Germinal center (tissue), 1 donor: ENCODE measurements at places on chromosomes 12 and 14.

GRCh38 chr12:29737644-29738043, 46.1 kb downstream of the TMTC1 start:
- no peak for DNase-seq

GRCh38 chr12:89873745-89874144, 165.1 kb upstream of the ATP2B1 start:
- no peak for DNase-seq

- DNase-seq, result no peak
Observed at GRCh38 chr12:91222746-91223145, 40.1 kb upstream of the DCN start.

GRCh38 chr12:92529944-92530343, 172.8 kb upstream of the PLEKHG7 start:
- DNase-seq, result no peak

DNA sequence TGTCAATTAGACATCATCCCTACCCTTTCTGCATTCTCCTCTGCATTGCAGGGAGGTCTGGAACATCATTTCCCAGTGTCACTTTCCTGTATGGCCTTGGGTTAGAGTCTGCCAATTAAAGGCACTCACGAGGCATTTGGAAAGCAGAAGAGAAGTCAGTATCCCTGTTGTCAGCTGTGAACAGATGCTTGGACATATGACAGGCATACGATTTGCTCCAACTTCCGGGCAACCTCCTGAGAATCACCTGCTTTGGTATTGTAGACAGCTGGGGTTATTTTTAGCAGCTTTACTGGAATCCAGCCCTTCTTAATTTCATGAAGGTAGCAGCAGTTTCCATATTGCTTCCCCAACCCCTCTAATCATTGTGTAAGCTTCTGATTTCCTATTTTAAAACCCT, 88.7 kb upstream of the DHRS4 start:
- DNase-seq, result no peak

GRCh38 chr12:18629916-18630315, 107.9 kb downstream of the PLCZ1 start:
- no peak for DNase-seq

DNA sequence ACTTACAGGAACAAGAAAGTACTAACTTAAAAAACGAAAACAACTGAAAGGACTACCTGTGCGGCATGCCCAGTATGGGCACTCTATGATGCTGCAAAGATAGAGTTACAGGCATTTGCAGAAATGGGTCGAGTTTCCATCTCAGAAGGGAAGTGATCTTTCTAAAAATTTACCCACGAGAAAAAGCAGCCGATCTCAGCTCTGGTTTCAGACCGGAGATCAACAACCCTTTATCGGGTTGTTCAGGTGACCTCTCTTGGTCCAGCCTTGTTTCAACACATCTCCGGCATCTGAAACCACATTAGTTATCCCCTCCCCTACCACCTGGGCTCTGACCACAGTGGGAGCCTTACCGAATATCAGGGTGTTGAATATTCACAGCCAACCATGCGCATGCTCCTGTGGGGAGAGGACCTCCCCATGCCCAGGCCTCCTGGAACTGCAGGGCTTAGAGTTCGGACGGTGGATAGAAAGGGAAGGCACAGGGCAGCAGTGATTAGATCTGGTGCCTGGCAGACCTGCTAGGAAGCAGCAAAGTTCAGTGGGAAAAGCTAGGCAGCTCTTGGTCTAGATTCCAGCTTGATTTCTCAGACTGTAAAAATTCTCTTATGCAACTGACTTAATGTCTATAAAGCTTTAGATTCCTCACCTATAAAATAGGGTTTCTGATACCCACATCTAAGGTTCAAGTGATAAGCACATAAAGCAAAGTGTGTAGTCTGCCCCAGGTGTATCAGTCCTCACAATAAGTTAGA, 906.0 kb downstream of the VRK1 start:
- DNase-seq, result no peak

- DNase-seq, result no peak
Observed at GRCh38 chr12:64120568-64120967, 101.5 kb downstream of the KICS2 start.

- no peak for DNase-seq
Observed at GRCh38 chr14:73168691-73169090, 32.4 kb downstream of the PSEN1 start.

GRCh38 chr14:80575763-80576162, 364.5 kb upstream of the DIO2 start:
- no peak for DNase-seq

DNA sequence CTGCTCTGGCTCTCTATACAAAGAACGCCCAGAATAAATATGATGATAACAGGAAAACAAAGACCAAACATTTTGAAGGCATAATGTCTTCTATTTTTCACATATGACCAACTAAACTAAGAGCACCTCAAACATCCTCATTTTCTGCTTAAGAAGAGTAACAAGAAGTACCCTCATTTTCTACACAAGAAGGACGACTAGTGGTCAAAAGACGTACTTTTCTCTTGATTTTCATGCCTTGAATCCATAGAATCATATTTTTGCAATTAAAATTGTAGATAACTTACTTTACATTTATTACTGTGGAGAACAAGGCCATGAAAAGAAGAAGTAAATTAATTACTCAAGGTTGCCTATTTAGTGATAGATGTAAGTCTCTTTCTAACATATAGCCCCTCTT, 358.6 kb downstream of the DUSP6 start:
- no peak for DNase-seq

GRCh38 chr12:52865090-52865944, 16.5 kb upstream of the KRT78 start:
- DNase-seq, result peak; percentile 36

DNA sequence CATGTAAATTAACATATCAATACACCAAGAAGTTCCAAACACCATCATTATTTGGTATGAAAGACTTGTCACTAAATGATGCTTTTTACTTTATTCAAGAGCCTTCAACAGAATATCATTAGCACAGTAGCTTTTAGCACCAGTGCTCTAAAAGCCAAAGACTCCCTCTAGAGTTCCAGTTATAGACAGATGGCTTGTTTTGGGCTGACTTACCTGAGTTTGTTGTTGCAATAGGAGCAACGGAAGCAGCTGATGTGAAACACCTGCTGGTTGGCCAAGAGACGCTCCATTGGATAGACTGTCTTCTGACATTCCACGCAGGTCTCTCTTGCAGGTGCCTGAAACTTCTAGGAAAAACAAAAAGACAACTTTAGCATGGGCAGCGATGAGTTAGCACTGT, 14.5 kb upstream of the CERS5 start:
- no peak for DNase-seq

GRCh38 chr14:74911704-74912103, 11.4 kb downstream of the RPS6KL1 start:
- DNase-seq, result no peak

GRCh38 chr14:103624860-103625259, 4.2 kb upstream of the KLC1 start:
- DNase-seq, result no peak

DNA sequence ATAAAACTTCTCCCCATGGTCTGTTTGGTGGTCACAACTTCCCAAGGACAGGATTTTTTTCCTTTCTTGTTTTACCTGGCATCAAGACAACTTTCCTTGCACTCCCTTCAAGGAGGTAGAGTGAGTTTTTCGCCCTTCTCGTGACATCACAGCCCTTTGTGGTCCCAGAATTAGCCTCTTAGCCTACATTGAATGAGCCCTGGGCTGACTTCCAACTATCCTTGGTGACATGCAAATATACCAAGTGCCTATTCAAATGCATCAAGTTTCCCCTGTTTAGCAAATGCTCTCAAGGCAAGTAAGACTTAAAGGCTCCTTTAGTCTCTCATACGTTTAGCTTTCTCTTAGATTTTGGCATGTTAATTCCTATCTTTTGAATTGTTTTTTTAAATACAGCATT, 36.6 kb downstream of the TC2N start:
- no peak for DNase-seq

DNA sequence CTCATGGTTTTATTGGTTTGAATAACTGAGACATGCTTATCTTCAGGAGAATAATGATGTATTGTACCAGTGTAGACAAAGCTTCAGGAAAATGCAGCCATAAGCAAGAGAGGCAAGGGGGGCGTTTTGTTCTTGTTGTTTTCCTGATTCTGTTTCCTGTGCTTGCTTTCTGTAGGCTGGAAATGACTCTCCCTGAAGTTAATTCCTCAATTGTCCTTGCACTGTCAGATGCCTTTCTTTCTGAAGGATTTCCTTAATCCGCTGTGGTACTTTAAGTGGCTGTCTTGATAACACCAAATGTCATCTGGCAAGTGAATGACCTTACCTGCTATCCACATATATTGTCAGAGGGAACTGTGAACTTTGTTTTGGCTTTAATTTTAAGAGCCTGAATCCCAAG, 220.0 kb downstream of the NEDD1 start:
- DNase-seq, result no peak

DNA sequence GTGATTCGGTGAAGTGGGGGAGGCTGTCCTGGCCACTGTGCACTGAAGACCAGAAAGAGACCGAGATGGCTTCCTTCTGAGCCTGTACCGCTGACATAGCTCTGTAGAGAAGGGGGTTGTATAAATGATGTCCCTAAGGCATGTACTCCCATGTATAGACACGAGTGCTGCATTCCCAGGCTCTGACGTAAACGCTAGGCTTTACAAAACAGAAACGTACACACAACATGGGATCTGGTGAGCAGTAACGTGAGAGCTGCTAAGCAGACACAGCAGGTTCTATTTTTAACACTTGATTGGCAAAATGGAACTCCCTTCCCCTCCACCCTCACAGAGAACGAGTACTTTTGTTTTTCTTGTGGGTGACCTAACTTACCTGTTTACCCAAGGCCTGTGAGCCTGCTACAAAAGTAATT, 35.9 kb downstream of the ACADS start:
- no peak for DNase-seq

GRCh38 chr14:50812856-50813543, 18.0 kb downstream of the NIN start:
- no peak for DNase-seq
